ENCODE measurements at places on chromosomes 12 and 14.
A peak's percentile ranks its signal among the peaks of the same experiment; 100 is the strongest.

DNA sequence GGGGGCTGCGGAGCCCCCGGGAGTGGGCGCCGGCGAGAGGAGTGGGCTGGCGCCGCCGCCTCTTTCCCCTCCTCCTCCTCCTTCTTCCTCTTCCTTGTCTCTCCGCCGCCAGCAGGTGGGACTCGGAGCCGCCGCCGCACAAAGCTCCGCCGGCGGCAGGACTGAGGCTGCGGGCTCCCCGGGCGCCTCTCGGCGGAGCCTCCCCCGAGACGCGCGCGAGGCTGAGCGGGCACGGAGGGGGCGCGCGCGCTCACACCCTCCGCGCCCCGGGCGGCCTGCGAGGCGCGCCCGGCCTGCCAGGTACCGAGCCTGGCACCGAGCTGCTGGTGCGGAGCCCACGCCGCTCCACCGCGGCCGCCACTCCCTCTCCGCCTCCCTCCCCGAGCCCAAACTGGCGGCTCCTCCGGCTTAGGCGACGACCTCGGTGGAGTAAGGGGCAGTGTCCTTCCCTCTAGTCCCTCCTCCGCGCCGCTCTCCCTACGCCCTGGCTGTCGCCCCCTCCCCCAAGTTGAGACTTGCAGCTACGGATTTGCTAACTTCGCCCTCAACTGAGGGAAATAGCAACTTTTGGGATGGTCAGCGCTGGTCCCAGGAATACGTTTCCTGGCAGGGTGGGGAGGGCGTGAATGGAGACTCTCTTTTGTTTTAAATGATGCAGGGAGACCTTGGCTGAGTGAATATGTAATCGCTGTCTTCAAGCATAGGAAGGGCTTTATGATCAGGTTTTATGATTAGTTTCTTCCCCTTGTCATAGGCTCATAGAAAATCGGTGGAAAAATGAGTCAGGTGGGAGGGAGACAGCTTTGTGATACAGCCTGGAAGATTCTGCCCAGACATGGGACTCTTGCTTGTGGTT, 199.5 kb upstream of the CAND1 start:
- DNase-seq = peak; percentile 44

DNA sequence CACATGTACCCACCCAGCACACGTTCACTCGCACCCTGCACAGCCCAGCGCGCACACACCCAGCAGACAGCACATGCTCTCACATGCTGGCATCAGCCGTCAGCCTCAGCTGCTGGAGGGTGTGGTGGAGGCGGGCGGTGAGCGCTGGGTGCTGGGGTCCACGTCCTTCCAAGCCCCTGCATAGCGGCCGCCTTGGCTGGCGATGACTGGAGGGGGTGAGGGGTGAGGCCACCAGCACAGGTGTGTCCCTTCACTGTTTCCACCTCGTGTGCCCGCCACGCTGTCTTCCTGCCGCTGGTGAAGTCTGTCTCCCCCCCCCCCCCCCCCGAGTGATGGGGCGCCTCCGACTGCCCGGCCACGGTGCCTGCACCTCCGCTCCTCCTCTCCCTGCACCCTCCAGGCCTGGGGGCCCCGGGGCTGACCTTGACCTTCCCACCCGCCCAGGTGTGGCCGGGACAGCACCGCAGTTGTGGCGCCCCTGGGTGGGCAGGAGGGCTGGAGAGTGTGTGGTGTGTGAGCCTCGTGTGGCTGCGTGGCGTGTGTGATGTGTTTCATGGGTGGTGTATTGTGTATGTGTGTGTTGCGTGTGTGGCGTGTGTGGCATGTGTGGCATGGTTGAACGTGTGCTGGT, 37.4 kb downstream of the NOC4L start:
- no peak for DNase-seq

DNA sequence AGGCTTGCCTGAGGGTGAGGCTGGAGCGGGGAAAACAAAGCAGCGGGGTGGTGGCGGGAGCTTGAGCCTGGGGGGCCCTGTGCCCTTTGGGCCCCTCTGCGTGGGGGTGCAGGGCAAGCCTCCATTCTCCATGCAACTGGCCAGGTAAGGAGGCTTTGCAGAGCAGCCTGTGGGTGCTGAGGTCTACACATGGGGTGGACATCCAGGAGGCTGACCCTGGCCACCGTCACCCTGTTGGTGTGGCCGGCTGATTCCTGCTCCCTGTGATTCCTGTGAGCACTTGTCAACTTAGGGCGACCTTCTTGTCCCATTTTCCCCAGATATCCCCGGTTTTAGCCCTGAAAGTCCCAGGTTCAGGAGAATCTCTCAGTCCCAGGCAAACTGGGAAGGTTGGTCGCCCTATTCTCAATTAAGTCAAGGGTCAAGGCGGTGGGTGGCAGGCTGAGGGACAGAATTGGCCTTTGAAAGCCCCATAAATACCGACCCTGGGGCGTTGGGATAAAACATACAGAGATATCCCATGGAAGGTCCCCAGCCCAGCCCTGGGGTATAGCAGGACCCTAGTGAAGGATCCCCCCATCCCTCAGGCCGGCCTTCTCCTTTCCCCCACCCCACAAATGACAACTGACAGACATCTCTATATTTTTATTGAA, 70.5 kb downstream of the PRIMA1 start:
- no peak for DNase-seq

DNA sequence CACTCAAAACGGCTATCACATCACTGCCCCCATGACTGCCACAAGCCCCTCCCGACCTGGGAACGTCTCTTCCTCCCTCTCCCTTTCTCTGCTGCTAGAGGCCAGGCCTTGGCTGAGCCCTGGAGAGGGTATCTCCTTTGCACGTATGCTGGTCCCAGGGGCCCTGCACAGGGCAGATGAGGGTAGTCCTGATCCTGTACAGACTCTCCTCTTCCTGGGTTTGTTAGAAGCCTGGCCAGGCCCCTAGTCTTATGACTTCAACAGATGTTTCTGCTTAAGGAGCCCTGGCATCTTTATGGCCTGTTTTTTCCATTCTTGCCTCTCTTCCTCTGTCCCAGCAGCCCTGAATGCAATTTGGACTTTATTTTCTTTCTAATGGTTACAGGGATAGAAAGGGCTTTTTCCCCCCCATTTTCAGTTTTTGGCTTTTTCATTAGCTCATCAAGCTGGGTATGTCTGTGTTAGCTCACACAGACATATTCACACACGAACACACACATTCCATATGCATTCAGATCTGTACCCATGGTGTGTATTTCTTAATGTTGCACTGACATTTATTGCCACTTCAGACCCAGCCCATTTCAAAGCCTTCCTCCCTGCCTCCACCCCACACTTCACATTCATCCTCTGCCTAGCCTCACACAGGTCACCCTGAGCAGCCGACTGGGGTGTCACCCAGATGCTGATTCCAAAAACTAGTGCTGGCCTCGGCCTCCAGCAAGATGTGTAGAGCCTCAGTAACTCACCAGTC, 203.2 kb downstream of the ZFP36L1 start:
- DNase-seq = no peak

DNA sequence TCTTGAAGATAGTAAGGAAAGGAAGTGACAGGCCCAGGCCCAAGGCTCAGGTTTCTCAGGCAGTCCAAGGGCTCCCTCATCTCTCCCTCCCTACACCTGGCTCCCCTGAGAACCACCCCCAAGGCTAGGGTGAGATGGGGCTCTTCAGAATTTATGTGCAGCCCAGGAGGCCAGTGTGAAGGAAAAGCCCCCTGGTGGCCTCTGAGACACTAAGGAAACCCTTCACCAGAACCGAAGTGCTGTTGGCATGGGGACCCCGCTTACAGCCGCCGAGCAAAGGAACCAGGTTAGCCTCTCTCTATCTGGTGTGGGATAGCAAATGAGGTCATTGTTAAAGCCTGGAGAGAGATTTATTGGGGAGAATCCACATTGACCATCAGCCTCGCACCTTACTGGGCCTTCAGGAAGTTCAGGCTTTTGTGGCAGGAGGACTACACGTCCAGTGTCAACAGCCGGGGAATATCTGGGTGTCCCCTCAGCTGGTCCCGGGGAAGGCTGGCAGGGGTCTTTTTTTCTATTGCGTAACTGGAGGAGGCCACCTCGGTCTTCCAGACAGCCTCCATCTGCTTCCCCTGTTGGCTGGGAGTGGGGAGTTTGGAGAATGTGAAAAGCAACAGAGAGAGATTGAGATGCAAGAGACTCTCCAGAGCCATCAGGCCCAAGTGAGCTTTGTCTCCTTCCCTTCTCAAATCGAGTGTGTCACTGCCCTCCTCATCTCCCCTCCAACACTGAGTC, 18.1 kb downstream of the FAM186B start:
- DNase-seq = no peak

- no peak for DNase-seq
These were observed 25.0 kb downstream of the DAD1 start for GRCh38 chr14:22563987-22564386.

DNA sequence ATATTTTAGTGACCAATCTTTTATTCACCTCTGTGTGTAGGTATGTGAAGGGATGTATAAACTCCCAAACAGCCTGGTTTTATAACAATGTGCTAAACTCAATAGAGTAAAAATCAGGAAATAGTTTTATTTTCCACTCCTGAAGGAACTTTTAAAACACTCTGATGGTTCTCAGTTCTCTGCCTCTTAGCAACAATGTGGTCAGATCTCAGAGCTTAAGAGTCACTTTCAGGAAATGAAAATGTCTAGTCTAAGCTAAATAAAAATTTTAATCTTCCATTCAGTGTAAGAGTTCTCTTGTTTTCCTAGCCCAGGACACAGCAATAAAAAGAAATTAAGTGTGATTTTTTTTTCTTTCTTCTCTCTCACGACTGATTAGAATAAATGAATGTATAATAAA, 718.0 kb downstream of the C12orf50 start:
- no peak for DNase-seq

DNA sequence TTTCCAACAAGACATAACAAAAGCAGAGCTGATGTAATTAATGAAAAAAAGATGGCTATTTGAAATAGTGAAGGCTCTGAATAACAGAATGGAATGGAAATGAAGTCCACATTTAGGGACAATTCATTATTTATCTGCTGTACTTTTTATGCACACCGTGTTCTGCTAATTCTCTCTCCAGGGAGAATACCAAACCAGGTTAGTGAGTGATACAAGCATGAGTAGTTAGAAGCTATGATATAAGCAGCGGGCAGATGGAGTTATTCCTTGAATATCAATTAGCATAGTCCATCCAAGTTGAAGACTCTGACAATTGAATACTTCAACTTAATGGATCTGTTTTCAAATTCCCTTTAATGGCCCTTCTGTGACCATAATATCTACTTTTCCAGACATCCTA, 162.1 kb upstream of the TMTC2 start:
- DNase-seq = no peak

DNA sequence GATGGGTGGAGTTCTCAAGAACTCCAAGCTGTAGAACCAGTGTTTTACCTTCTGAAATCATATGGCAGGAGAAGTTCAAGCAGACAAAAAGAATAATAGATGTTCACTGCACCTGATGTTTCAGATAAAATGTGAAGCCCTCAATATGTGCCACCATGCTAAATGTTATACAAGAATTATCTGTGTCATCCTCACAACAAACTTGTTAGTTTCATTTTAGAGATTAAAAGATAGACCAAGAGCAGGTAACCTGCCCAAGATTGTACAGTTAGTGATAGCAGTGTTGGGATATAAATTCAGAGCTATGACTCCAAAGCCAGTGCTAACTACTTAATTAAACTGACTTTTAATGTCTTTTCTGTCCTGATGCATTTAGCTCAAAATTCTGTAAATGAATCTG, 44.7 kb downstream of the FRS2 start:
- DNase-seq = no peak

DNA sequence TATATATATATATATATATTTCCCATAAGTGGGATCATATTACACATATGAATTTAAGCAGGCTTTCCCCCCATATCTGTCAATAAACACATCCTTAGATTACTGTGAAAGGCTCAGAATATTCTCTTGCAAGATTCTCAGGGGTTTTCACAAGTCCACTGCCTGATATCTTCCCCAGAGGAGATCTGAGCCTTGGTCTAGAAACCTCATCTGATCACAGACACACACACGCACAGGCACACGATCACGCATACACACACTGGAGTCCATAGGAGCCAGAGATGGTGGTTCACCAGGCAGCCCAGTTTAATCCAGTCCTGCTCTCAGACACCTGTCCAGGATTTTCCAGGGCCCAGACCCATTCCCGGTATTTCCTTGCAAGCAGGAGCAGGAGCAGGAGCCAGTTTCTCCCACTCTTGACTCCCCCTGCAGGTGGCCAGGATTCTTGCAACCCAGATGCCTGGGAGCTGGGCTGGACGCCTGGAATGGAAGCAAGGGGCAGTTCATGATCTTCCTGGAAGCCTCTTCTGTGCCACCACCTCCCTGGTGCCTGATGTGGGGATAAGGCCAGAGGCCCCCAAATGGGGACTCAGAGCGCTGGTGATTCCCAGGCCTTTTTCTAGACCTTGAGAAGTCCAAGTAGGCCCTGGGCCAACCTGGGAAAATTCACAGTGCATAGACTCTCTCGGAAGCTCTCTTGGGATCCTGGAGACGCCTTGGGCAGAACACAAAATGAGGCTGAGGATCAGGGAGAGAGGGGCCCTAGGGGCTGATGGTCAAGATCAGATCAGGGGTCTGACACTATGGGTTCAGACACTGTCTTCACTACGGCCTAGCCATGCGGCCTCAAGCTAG, 16.5 kb upstream of the KRT78 start:
- DNase-seq = peak; percentile 21

GRCh38 chr12:14993537-14994266, 20.9 kb downstream of the PDE6H start:
- no peak for DNase-seq

DNA sequence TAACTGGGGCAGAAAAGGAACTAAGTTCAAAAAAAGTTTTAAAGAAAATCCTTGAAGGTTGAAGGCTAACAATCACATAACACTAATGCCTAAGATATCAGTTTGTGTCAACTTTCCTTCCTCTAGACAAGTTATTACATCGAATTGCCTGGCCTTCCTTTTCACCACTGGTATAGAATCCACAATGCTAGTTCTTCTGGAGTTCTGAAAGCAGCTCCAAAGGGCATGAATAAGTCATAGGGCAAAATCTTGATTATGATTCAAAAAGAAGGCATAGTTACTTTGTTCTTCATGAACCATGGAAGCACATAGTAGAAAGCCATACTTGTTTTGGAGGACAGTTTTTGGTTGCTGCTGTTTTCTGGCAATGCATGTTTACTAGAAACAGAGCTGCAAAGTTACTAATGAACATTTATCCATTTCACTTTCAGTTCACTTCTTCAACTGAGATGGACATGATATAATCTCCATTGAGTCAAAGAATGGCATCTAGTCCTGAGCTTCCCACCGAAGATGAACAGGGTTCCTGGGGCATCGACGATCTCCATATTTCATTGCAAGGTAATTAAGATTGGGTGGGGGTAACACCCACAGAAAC, 56.0 kb downstream of the SYNE2 start:
- DNase-seq = no peak

- no peak for DNase-seq
These were observed 939.0 kb upstream of the ATXN7L3B start for GRCh38 chr12:73598626-73599025.

All from stimulated activated CD4-positive, alpha-beta T cell treated with anti-CD3 and anti-CD28 coated beads, Interleukin-12 subunit alpha, Interleukin-12 subunit beta, amount 100 ng/mL, for 4 hours (primary cell).